ENCODE measurements at places on chromosomes 2 and 18. TPM values are rescaled to one million over a fixed set of nuclear protein-coding genes. Genes with fewer than 3 reads are reported as not detected.

HOXD9 gene
- 10.7 TPM for total RNA-seq

ZNF892 gene
- 3.6 TPM for total RNA-seq

APLF gene
- total RNA-seq = 8.1 TPM

MOGAT1 gene
- not detected for total RNA-seq

NABP1 gene
- total RNA-seq = 38.6 TPM

LRP1B gene
- 0.06 TPM for total RNA-seq

CYP27A1 gene
- total RNA-seq = 23.7 TPM

TEKT4 gene
- total RNA-seq = not detected

IL36G gene
- total RNA-seq = not detected

TMEM17 gene
- 0.65 TPM for total RNA-seq

MYO5B gene
- total RNA-seq = 0.31 TPM

C18orf54 gene
- total RNA-seq = 18.3 TPM

TRIM43 gene
- not detected for total RNA-seq

FAM124B gene
- 64.1 TPM for total RNA-seq

SCN1A gene
- not detected for total RNA-seq

TXNDC2 gene
- total RNA-seq = not detected

All from bladder microvascular endothelial cell (primary cell).